Chondrocyte (in vitro differentiated cells): ENCODE measurements at places on chromosomes 3 and 15. TPM values are rescaled to one million over a fixed set of nuclear protein-coding genes. Genes with fewer than 3 reads are reported as not detected.

- H3K4me1 ChIP-seq, result peaks cover 34% of the 10 kb centered on the region
- no peak for DNase-seq
- no peak overlapping the region for H3K4me3 ChIP-seq
- peak overlapping the region; percentile 69 for H3K27ac ChIP-seq
- no peaks in the 10 kb centered on the region for H3K36me3 ChIP-seq
Observed at GRCh38 chr3:41502481-41502880, 303.2 kb downstream of the CTNNB1 start.

CSNK1G1 gene
- 19.5 to 24.6 TPM (median 20.1 TPM) in 3 replicates for total RNA-seq

GRCh38 chr3:46565607-46566039 lies 479 bp downstream of the LRRC2 start:
- H3K4me1 ChIP-seq, result peaks cover 21% of the 10 kb centered on the region
- peaks cover 2% of the 10 kb centered on the region for H3K27me3 ChIP-seq
- DNase-seq, result no peak
- peak overlapping the region; percentile 75 for H3K4me3 ChIP-seq

DNA sequence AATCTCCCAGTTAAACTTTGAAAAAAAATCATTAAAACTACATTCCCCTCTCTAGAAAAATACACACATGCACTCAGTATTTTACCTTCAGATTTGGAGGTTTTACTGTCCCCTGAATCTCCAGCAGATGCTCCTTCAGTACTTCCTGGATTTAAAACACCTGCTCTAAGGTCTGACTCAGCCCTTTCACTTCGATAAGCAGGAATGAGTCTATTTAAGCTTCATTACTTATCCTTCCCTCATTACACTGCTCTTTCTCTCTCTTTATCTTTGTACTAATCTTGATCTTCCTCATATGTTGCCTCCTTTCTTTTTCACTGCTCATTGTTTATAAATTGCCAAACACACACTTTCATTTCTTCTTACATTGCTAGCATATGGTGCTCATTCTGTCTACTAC lies 443.9 kb downstream of the DIPK2A start:
- no peaks in the 10 kb centered on the region for H3K4me1 ChIP-seq
- no peak for DNase-seq
- H3K36me3 ChIP-seq, result no peaks in the 10 kb centered on the region
- no peak overlapping the region for H3K4me3 ChIP-seq

GRCh38 chr15:31228011-31228484 lies 98.6 kb upstream of the KLF13 start:
- no peak overlapping the region for H3K27ac ChIP-seq
- peaks cover 16% of the 10 kb centered on the region for H3K4me1 ChIP-seq
- peaks cover 4% of the 10 kb centered on the region for H3K27me3 ChIP-seq
- no peak overlapping the region for H3K4me3 ChIP-seq

SH3GL3 gene
- not detected in 3 replicates for total RNA-seq

- no peaks in the 10 kb centered on the region for H3K27me3 ChIP-seq
- DNase-seq, result no peak
- no peaks in the 10 kb centered on the region for H3K36me3 ChIP-seq
- H3K4me1 ChIP-seq, result peaks cover 17% of the 10 kb centered on the region
Observed at GRCh38 chr3:59284926-59285325, 235.1 kb upstream of the CFAP20DC start.

SAXO2 gene
- 0.90 to 5.1 TPM (median 1.0 TPM) in 3 replicates for total RNA-seq

PSTPIP1 gene
- total RNA-seq, result not detected in 3 replicates

GRCh38 chr3:15513116-15513515 lies 8.4 kb downstream of the COLQ start:
- H3K4me3 ChIP-seq, result no peak overlapping the region
- H3K4me1 ChIP-seq, result peaks cover 15% of the 10 kb centered on the region
- no peak overlapping the region for H3K27ac ChIP-seq
- no peak for DNase-seq

DNA sequence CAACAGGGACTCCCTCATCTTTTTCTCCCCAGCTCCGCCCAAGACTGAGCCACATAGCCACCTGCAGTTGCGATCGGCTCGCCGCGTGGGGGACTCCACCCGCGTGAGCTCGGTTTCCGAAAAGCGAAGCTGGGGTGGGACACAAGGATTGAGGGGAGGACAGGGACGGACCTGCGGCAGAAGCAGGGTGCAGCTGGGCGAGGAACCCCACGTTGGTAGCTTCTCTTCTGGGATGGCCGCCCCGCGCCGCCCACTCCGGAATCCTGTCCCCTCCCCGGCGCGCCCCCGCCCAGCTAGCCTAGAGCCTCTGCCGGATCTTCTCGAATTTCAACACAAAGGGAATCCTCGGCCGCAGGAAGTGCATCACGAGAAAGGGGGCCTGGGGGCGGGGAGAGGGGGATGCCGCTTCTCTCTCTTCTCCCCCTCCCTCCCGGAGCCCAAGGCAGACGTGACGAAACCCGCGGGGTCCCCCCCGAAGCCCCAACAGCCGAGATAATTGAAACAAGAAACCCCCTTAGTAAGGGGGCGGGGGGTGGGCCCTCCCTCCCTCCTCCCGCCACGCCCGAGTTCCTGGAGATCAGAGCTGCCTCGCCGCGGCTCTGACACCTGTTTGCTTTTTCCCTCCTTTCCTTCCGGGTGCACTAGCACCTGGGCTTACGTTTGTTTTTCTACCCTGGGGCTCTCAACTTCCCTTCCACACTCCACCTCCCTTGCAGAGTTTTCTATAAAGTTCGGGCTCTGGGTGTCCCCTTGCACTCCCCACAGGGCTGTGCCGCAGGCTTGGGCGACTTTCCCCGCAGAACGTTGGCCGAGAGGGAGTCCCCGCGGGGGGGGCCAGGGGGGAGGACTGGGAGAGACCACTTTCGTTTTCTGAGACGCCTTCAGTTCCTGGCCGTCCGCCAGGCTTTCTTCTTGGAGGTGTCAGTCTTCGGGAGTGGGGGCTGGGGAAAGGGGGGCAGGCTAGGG lies 1.3 kb upstream of the KCNH8 start:
- no peak overlapping the region for H3K27ac ChIP-seq
- peaks cover 18% of the 10 kb centered on the region for H3K4me1 ChIP-seq
- H3K36me3 ChIP-seq, result no peaks in the 10 kb centered on the region
- peak overlapping the region; percentile 82 for H3K4me3 ChIP-seq

CPNE9 gene
- not detected in 3 replicates for total RNA-seq

EMC7 gene
- total RNA-seq, result 88.6 to 106 TPM (median 98.7 TPM) in 3 replicates

LRRIQ4 gene
- not detected in 3 replicates for total RNA-seq

AEN gene
- total RNA-seq, result 28.6 to 30.4 TPM (median 30.2 TPM) in 3 replicates

SMARCC1 gene
- 81.5 to 86.3 TPM (median 83.5 TPM) in 3 replicates for total RNA-seq

RPP25 gene
- 12.2 to 17.8 TPM (median 17.7 TPM) in 3 replicates for total RNA-seq
